ENCODE measurements at places on chromosomes 1 and 21.

DNA sequence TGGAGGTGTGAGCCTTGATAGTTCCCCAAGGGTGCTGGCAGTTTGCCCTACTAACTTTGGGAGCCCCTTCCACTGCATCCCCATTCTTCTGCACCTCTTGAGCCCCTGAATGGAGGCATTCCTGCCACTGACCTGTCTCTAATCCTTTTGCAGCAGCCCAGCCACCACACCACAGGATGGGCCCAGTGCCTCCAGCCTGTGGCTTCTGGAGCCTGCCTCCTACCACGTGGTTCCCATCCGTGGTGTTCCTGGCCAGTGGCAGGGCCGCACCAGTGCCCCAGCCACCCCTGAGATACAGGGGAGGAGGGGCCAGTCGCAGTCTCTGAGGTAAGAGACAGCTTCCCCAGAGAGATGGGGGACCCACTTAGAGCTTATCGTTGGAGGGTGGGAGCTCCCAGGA is 14.4 kb downstream of the INAVA start:
- no peak for DNase-seq

DNA sequence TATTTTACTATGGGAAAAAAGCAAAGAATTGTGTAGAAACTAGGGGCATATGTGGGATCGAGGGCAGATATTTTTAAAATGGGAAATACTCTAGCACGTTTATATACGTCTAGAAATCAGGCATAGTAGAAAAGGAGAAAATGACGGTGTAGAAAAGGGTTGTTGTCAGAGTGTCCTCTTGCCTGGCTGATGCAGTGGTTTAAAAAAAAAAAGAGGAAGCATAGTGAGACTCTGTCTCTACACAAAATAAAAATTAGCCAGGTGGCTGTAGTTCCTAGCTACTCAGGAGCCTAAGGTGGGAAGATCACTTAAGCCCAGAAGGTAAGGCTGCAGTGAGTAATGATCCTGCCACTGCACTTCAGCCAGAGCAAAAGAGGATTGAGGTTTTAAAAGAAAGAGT is 64.7 kb upstream of the LRRC7 start:
- no peak for DNase-seq

DNA sequence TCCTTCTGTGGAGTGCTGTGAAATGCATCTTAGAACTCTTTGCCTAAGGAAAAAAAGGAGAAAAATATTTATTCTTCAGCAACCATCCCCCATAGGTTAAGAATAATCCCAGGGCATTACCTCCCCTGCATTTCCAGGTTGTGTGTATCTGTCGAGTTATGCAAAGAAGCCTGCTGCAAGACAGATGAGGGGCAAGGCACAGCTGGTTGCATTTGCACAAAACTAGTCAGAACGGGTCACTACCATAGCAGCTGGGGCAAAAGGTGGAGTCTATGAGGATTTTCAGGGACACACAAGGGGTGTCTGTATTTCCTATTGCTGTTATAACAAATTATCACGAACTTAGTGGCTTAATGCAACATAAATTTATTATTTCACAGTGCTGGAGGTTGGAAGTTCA is 443.4 kb upstream of the C1orf87 start:
- DNase-seq: no peak

- DNase-seq: no peak
Observed at GRCh38 chr1:152109231-152109997, 5.8 kb downstream of the TCHH start.

- DNase-seq: no peak
Observed at GRCh38 chr1:183588827-183589226, 1.4 kb downstream of the NCF2 start.

Measured in liver (tissue), 10 donors.